ENCODE measurements at places on chromosomes 2 and 18. TPM values are rescaled to one million over a fixed set of nuclear protein-coding genes. Genes with fewer than 3 reads are reported as not detected.
A peak's percentile ranks its signal among the peaks of the same experiment; 100 is the strongest.

The TMEM17 gene
- total RNA-seq = 3.3 TPM

The BOD1L2 gene
- not detected for total RNA-seq

The C2orf78 gene
- total RNA-seq = not detected

The ALKAL2 gene
- total RNA-seq = 1.4 TPM

DNA sequence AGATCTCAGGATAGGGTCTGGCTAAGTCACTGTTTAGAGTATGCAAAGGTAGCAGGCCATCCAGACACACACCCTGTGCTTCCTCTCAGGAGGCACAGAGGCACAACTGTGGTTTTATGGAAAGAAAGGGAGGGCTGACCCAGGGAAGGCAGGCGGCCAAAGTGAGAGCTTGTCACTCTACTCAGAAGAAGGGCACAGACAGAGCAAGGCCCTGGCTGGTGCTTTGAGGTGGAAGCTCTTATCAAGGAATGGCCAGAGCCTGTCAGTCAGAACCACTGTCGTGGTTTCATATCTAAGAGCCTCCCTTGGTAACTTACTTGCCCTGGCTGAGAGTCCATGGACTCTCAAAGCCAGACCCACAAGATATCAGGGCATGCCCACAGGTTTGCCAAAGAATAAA lies 40.7 kb downstream of the SLC9A2 start:
- no peak for DNase-seq

GRCh38 chr2:151979694-151980093 lies 119.2 kb downstream of the CACNB4 start:
- DNase-seq = no peak

The KCNF1 gene
- 0.10 TPM for total RNA-seq

GRCh38 chr2:166230024-166230723 lies 102.4 kb upstream of the SCN1A start:
- DNase-seq = no peak

The IL1A gene
- 0.20 TPM for total RNA-seq

DNA sequence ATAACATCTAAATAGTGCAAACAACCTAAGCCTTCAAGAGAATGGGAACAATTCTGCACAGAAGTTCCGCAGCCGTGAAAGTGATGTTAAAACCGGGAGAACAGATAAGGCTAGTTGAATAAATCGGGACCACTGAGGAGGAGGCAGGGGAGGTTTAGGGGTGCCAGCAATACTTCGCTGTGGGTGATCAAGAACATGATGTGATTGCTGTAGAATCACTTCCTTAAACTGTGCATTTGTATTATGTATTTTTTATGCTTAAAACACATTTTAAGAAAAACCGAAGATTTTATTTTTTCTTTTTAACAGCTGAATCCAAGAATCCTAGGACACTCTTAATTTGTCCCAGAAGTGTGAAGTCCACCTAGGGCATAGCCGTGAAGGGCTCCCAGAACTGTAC lies 33.6 kb downstream of the TTC32 start:
- no peak for DNase-seq

The SERPINB4 gene
- total RNA-seq = 29.1 TPM

The IL1RL2 gene
- 6.3 TPM for total RNA-seq

The FKBP1B gene
- total RNA-seq = 3.3 TPM

- peak; percentile 8 for DNase-seq
Measured at GRCh38 chr2:28810384-28811285, at the start of gene SPDYA. Gene SPDYA, plus strand, starts transcription at chr2:28810834. Its CDS starts 5,181 bp downstream, at chr2:28816015.

DNA sequence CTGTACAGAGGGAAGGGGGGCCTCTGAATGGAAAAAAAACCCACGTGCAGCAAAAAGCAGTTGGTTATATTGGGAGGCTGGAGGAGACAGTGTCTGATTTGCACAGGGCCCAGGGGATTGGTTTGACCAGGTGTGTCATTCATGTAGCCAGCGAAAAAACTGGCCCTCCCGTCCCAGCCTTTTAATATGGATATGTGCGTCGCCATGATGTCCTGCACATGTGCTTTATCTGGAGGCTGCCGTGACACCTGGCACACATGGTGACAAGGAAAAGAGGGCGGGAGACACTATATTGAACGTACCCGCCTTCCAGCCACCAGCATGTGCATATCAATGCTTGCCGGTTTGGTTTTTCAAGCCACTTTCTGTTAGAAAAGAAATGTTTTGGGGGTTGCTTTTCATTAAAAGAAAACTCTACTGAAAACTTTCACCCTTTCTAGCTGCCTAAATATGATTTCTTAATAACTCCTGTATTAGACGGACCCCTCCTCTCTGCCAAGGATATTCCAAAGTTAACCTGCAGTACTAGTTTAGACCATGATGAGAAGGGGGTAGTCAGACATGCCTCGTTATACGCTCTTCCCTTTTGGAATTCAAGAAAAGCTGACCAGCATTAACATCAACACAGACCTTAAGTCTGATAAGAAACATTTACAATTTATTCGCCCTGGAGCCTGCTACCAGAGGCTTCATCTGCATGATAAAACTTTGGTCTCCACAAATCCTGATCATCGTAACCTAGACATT lies 16.2 kb downstream of the SLC25A52 start:
- no peak for DNase-seq

The ATP6V1B1 gene
- total RNA-seq = 2.3 TPM

- DNase-seq = no peak
Measured at GRCh38 chr2:181407171-181407570, 50.0 kb upstream of the ITGA4 start.

- peak; percentile 24 for DNase-seq
Measured at GRCh38 chr2:150133623-150134022, 353.8 kb downstream of the RND3 start.

DNA sequence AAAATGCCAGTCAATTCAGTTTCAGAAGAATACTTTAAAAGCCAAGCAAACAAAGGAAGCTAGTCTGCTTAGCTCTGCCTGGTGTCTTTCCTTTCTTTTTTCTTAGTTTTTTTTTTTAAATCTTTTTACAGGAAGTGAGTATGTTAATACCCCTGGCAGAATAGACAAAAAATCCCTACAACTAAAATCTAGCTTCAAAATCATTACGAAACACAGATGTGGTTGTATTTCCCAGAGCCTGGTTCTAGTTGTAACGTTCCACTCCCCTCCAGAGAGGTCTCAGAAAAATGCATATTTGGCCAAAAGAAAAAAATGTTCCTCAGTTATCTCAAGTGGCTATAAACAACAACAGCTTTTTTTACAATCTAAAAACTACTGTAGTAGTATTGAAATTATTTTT lies 202.1 kb upstream of the RND3 start:
- no peak for DNase-seq

The MBP gene
- total RNA-seq = 25.1 TPM

- DNase-seq = no peak
Measured at GRCh38 chr2:99140860-99141109, 722 bp upstream of the C2orf15 start.

- no peak for DNase-seq
Measured at GRCh38 chr18:7950380-7951136, 383.4 kb downstream of the PTPRM start.

DNA sequence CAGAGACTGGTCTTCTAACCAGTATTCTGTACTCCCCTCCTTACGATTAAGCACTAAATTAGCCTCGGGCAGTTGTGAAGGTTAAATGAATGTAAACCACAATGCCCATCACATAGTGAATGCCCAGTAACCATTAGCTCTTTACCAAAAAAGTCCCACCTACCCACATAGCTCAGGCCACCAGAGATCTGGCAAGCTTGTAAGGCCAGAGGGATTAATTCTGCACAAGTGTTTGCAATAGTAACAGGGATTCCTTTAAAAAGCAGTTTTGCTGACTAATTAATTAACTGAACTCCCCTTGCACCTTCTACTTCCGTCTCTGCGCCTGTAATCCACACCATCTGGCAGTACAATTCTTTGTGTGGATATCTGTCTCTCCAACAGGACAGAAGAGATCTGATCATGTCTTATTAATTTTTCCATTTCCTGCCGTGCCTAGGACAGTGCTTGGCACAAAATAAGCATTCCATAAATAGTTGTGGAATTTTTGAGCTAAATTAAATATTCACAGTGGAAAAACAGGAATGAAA lies 36.2 kb upstream of the IGFBP2 start:
- DNase-seq = peak; percentile 27

The RETREG2 gene
- 31.2 TPM for total RNA-seq

DNA sequence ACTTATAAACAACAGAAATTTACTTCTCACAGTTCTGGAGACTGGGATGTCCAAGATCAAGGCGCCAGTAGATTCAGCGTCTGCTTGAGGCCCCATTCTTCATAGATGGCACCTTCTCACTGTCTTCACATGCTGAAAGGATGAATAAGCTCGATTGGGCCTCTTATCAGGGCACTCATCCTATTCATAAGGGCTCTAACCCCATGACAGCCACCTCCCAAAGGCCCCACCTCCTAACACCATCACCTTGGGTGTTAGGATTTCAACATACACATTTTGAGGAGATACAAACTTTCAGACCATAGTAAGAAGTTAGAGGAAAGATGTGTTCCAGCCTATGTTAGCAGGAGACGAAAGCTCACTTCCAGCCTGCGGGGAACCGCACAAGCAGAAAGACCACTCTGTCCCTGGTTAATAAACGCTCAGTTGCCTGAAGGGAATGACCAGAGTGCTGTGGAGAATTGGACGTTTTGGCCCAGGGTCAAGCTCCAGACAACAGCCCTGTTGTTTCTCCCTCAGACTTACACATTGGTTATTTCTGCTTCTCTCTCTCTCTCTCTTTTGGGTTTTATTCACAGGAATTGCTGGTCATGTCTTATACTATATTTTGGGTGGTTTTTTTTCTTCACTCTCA lies 90.3 kb downstream of the MAPRE2 start:
- DNase-seq = no peak

DNA sequence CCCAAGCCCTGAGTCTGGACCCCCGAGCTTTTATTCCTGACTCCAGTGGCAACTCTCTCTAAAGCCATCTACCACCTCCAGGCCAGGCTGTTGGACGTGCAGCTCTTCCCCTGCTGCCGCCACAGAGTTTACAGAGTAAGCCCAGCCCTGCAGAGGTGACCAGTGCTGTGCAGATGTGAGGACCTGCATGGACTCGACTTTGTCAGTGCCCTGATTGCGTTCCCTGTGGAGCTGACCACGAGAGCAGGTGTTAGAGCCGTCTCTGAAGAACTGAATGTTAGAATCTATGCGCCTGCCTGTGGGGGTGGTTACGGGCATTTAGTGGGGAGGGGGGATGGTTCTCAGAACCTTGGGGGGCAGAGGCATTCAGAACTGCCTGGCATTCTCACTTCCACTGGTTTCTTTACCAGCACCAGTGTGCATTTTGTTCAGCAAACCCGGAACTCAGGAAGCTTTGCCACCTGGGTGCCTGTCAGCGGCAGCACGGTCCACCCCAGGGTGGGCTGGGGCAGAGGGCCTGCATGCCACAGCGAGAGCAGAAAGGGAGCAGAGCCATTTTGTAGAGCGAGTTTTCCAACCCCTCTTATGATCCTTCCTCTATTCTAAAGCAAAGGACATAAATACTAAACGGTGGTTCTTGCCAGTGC lies 137.9 kb downstream of the KLHL29 start:
- no peak for DNase-seq

- DNase-seq = no peak
Measured at GRCh38 chr2:58967736-58968135, 726.6 kb upstream of the FANCL start.

GRCh38 chr18:7457262-7457661 lies 109.9 kb upstream of the PTPRM start:
- DNase-seq = no peak

- DNase-seq = no peak
Measured at GRCh38 chr2:223989206-223989855, 32.1 kb downstream of the MRPL44 start.
